ENCODE measurements at places on chromosomes 13 and 19. TPM values are rescaled to one million over a fixed set of nuclear protein-coding genes. Genes with fewer than 3 reads are reported as not detected.

ACER1 gene
- not detected for total RNA-seq

TNNI3 gene
- 3.5 TPM for total RNA-seq

C3 gene
- total RNA-seq = 63.9 TPM

CLEC17A gene
- total RNA-seq = 0.46 TPM

ZNF625 gene
- 24.5 TPM for total RNA-seq

ZNF93 gene
- 18.2 TPM for total RNA-seq

GAS6 gene
- 27.7 TPM for total RNA-seq

SYT5 gene
- total RNA-seq = 67.4 TPM

B3GNT8 gene
- total RNA-seq = not detected

REEP6 gene
- 5.1 TPM for total RNA-seq

SHISA7 gene
- total RNA-seq = 4.6 TPM

FEM1A gene
- total RNA-seq = 18.9 TPM

IRGC gene
- not detected for total RNA-seq

ANKRD24 gene
- total RNA-seq = 6.5 TPM

ZSCAN1 gene
- total RNA-seq = 1.6 TPM

Measured in diencephalon (tissue), 1 donor.